Common myeloid progenitor, CD34-positive (primary cell): ENCODE measurements at places on chromosomes 16 and 17.
A peak's percentile ranks its signal among the peaks of the same experiment; 100 is the strongest.

DNA sequence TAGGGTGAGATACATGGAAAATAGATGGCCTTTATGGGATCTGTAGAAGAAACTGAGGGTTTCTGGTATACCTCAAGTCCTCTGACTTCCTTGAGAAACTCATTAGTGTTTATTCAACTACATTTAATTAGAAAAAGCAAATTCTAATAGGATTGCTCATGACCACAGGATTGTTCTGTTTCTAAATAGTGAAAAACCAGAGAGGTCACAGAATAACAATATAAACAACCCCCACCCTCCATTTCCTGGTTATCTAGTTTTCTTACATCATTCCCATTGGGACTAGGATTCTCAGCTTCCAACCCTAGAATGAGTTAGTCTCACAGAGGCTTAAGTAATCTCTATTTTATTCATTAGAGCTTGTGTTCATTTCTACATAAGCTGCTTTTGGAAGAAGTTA is 30.0 kb downstream of the SF3B3 start:
- DNase-seq = no peak
- no peak overlapping the region for H3K27ac ChIP-seq
- H3K36me3 ChIP-seq = peaks cover 56% of the 10 kb centered on the region
- no peaks in the 10 kb centered on the region for H3K4me1 ChIP-seq
- no peak overlapping the region for H3K4me3 ChIP-seq

- peaks cover 3% of the 10 kb centered on the region for H3K4me1 ChIP-seq
- DNase-seq = no peak
- no peak overlapping the region for H3K27ac ChIP-seq
- no peaks in the 10 kb centered on the region for H3K27me3 ChIP-seq
- no peaks in the 10 kb centered on the region for H3K36me3 ChIP-seq
Measured at GRCh38 chr17:50822550-50822949, 12.8 kb upstream of the WFIKKN2 start.

GRCh38 chr16:12896562-12896961 is 4.8 kb upstream of the SHISA9 start:
- H3K27me3 ChIP-seq = peaks cover 17% of the 10 kb centered on the region
- peak; percentile 73 for DNase-seq
- H3K27ac ChIP-seq = no peak overlapping the region

- H3K4me1 ChIP-seq = peaks cover 6% of the 10 kb centered on the region
- no peaks in the 10 kb centered on the region for H3K36me3 ChIP-seq
- DNase-seq = no peak
- H3K27ac ChIP-seq = no peak overlapping the region
Measured at GRCh38 chr16:86663685-86664521, 85.6 kb downstream of the FOXL1 start.

- H3K27me3 ChIP-seq = no peaks in the 10 kb centered on the region
- H3K4me3 ChIP-seq = no peak overlapping the region
- peaks cover 44% of the 10 kb centered on the region for H3K36me3 ChIP-seq
- DNase-seq = peak; percentile 43
- H3K27ac ChIP-seq = no peak overlapping the region
- no peaks in the 10 kb centered on the region for H3K4me1 ChIP-seq
Measured at GRCh38 chr16:15041271-15042004, 14.4 kb downstream of the NTAN1 start.
